ENCODE measurements at places on chromosomes 6 and 20.

DNA sequence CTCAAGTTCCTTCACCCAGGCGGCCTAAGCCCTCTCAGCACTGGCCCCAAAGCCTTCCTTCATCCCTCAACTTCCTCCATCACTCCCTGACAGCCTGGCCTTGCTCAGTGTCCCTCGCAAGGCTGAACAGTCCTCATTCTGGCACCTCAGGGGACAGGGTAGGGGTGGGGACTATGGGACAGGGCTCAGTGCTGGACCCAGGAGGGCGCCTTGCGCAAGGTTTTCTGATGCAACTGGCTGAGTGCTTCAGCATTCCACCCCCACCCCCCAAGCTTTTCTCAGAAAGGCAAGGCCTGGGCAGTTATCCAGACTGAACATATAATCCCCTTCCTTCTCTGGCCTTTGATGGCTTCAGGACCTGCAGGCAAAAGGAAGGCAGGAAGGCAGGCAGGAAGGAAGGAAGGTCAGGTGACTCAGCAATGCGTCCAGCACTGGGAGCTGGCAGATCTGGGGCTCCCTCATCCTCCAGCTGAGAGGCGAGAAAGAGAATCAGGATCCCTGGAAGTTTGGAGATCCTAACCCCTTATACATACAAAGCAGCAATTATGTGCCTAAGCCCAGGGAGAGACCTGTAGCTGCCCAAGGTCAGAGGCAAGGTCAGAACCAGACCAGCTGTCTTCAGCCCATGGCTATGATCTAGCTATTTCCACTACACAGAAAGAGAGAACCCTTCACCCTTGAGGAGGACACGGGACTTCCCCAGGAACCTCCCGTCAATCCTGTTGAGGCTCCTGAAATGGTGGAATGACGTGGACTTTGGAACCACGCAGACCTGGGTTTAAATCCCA is 8.6 kb upstream of the TRIB3 start:
- no peak for DNase-seq

- no peak for DNase-seq
Observed at GRCh38 chr20:33005132-33005566, 916 bp upstream of the SUN5 start.

DNA sequence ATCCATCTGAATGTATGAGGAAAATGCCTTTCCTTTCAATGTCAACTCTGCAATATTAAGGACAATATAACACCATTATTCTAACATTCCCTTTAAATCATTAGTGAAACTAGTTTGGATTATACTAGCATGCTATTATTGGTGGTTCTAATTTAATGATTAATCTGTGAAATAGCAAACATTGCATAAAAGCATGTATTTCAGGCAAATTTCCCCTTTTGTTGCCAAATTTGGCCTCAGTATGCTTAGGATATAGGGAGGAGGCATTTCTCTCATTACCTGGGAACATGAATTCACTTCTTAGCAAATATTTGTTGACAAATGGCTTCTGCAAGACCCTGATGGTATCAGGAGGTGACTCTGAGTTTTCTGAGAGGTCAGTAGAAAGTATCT is 1.6 kb downstream of the TPMT start:
- no peak for DNase-seq

GRCh38 chr6:121485359-121485811 is 49.9 kb downstream of the GJA1 start:
- DNase-seq = no peak

- no peak for DNase-seq
Observed at GRCh38 chr6:107670792-107671199, 153.3 kb downstream of the SCML4 start.

- DNase-seq = no peak
Observed at GRCh38 chr20:39132093-39132492, 169.9 kb downstream of the DHX35 start.

GRCh38 chr6:66948106-66948505 is 1241.1 kb upstream of the EYS start:
- DNase-seq = no peak

GRCh38 chr20:25315418-25316210 is 67.7 kb downstream of the PYGB start:
- no peak for DNase-seq

DNA sequence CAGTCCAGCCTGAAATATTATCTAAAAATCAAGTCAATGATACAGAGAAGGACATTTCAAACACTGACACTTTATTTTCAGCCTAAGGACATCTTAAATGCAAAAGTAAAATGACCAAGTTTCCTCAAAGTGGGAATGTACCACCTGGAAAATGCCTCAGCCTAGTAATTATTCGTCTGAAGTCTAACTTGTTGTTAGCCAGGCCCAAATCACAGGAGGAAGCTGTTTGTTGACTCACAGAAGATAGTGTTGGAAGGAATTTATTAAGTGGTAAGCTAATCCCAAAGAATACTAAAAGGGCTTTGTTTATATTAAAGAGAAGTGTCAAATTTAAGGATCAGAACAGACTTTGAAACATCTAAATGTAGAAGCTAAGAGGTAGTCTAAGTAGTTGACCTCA is 2.5 kb downstream of the PDE7B start:
- DNase-seq = no peak

- DNase-seq = no peak
Observed at GRCh38 chr6:139591075-139591865, 216.8 kb upstream of the CITED2 start.

DNA sequence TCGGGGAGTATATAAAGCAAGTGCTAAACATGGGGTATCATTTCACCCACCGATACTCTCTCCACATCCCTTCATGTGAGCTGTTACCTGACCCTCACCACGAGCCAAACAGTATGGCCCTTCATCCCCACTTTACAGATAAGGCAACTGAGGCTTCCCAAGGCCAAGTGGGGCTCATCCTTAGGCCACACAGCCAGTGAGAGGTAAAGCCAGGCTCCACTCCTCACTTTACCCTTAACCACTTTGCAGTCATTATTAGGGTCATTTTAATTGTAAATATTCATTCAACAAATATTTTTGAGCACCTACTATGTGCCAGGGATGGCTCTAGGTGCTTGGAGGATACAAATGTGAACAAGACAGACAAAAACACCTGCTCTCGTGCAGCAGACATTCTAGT is 7.0 kb downstream of the SIRPA start:
- DNase-seq = no peak

DNA sequence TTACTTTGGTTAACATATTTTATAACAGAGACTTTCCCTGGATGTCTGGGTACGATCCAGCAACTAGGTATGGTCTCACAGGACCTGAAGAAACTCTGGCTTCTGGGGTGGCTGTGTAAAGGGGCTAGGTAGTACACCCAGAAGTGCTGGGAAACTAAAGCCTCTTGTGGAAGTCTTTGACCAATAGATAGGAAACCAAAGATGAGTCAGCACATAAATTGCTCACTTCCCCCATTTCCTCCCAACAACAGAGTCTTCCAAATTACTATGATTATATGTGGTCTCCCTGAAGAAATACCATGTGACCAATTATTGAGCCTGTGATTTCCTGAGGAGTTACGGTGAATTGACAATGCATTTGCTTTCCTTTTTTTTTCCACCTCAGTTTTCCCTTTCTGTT is 26.8 kb upstream of the TBX18 start:
- no peak for DNase-seq

- no peak for DNase-seq
Observed at GRCh38 chr20:47699818-47700217, 85.5 kb downstream of the SULF2 start.

DNA sequence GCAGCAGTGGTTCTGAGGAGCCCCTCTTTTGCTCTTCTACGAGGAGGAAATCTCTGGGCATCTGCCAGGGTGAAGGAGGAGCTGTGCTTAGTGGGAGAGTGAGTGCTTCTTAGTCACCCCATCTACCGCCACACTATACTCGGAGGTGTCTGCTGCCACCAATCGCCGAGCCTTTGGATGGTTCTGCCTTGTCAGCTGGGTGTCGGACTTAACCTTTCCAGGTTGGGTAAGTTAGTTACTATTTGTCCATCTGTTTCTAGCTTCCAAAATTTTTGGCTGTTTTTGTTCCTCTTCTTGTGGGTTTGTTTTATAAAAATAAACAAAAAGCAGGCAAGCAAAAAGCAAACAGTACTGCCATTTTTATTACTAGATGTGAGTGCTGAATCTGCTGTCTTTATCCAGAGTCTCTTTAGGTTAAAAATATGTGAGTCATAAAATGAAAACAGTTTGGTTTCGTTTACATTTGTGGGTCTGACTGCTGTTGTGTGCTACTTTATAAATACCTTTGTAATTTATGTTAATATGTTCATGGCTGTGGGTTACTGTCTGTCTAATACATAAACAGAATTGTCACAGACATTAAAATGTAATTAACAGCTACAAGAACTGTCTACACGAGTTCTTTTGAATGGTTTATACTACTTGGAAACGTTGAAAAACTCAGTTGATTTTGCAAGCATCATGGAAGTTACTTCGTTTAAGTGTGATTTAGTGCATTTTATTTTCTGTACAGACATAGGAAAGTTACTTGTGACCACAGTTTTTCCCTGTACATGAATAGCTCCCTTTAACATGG is 89.2 kb downstream of the ARID1B start:
- no peak for DNase-seq

DNA sequence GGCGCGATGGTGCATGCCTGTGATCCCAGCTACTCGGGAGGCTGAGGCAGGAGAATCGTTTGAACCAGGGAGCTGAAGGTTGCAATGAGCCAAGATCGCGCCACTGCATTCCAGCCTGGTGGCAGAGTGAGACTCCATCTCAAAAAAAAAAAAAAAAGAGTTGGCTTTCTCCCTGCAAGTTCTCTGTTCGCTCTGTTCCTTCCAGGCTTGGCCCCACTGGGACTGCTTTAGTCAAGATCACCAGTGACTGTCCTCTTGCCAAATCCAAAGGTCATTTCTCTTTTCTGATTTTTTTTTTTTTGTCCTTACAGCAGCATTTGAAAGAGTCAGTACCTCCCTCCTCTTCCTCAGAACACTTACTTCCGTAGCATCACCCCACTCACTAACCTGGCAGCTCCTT is 10.8 kb upstream of the GNRH2 start:
- no peak for DNase-seq

DNA sequence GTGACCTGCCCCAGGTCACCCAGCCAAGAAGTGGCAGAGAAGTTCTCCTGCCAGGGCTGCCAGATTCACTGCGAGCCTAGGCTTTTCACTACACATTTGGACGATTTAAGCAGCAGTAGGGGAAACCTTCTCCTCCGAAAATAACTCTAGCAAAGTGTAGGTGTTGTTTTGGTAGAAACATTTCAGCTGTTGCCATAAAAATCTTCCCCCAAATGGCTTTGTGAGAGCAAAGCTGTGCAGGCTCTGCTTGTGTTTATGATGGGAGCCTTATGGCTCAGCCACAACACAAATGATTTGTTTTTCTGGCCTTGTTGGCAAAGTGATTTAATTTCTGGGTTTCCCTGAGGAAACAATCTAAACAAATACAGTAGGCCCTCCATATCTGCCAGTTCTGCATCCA is 81.8 kb downstream of the PLCB4 start:
- DNase-seq = no peak

DNA sequence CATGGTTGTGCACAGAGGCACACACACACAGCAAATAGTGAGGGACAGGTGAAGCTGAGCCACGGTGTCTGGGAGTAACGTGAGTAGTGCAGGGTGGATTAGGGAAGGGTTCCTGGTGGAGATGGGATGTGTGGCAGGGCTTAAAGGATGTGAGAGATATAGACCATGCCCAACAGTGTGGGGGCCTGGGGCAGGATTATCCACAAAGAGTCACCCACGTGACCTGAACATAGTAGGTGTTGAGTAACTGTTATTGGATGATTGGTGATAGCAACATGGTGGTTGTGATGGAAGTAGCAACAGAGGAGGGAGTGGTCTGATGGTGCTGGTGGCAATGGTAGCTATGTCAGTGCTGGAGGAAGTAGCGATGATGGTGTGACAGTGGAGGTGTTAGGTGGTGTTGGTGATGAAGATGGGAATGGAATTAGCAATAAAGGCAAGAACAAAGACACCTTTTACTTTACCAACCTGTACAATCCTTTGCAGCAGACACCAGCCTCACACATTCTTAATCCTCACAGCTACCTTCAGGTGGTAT is 135.1 kb downstream of the MRPL14 start:
- no peak for DNase-seq

- no peak for DNase-seq
Observed at GRCh38 chr6:31453259-31453658, 44.7 kb upstream of the MICB start.

- DNase-seq = no peak
Observed at GRCh38 chr6:45668705-45669104, 291.0 kb upstream of the SUPT3H start.

DNA sequence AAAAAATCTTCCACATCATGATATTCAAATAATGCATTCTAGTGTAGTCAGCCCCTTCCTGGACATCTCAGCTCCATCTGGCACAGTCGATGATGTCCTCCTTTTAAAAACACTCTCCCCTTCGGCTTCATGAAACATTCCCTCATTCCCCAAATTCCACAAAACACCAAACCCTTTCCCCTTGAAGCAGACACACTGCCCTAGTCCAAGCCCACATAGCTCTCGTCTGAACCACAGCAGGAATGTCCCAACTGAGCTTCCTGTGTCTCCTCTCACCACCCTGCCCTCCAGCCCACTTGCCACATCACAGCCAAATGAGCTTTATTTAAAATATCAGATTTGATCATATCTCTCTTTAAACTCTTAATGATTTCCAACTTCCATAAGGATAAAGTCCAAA is 106.4 kb upstream of the CARMIL1 start:
- no peak for DNase-seq

DNA sequence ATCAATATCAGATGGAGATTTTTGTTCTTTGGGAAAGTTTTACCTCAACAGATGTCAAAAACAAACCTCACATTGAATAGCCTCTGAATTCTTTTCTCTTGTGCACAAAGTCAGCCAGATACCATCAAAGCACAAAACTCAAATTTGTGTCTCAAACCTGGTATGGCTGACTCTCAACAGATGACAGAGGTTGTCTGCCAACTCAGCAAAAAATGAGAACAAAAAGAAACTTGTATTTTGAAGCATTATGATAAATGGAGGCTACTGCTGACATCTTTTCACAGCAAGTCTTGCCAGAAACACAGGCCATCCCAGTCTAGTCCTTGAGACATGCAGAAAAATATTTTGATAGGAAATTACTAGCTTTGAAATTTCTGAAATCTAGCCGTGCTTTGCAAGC is 79.8 kb downstream of the KIF16B start:
- no peak for DNase-seq

DNA sequence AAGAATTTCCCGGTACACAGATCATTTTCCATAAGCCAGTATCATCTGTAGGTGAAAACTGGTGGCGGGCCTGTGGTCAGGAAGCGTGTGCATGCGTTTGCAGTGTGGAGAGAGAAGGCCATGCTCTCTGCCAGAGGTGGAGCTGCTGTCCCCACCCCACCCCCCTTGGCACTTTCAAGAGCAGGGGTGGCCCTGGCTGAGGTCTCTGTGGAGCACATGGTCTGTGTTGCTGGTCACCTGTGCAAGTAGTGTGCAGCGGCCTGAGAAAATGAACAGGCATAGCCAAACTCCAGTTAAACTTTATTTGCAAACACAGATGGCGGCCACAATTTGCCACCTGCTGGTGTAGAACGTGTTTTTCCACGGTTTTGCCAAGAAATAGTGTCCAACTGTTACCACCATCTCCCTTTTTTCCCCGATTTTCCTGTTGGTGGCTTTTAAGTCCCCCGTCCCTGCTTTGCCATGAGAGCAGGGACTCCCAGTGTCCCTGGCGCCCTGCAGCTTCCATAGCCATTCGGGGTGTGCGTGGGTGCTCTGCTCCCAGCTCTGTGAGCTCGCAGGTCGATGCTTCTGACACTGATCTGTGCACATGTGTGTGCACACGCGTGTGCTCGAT is 2.5 kb downstream of the ADRM1 start:
- DNase-seq = no peak

Measured in stimulated activated CD4-positive, alpha-beta T cell treated with anti-CD3 and anti-CD28 coated beads, Interleukin-1b, Interleukin-23, amount 100 ng/mL, for 1 hour (primary cell).